ENCODE measurements at places on chromosomes 4 and X.

GRCh38 chr4:127622921-127623796, 9.6 kb upstream of the INTU start:
- no peak for DNase-seq

DNA sequence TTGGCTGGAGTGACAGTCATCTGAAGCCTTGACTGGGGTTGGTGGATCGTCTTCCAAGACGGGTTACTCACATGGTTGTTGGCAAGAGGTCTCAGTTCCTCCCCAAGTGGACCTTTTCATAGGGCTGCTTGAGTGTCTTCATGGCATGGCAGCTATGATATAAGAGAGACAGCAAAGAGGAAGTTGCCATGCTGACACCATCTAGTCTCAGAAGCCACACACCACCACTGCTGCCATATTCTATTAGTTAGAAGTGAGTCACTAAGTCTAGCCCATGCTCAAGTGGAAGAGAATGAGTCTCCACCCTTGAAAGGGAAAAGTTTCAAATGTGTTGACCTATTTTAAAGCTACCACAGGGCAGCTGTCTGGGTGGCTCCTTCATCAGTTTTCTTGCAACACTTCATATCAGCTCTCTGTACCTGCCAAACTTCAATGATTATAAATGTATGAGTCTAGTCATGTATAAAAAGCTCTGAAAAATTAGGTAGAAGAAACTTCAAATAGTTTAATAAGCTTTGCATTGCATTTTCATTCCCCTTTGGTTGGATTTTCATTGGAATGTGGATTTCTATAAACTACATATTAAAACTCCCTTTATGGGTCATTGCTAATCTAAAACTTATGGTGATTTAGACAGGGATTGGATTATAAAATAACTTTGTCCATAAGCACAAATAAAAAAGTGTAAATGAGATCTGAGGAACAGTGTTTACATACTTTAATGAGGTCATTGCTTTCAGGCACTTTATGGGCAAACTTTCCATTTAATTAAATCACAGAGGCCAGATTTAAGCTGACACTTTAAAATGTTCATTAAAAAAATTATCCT, 68.0 kb upstream of the ATXN3L start:
- DNase-seq, result peak; percentile 31

- no peak for DNase-seq
Observed at GRCh38 chr4:99961711-99962110, 11.6 kb upstream of the H2AZ1 start.

- peak; percentile 71 for DNase-seq
Observed at GRCh38 chrX:151082077-151082948, 94.1 kb upstream of the GPR50 start.

- no peak for DNase-seq
Observed at GRCh38 chr4:169927280-169927679, 98.9 kb downstream of the MFAP3L start.

GRCh38 chr4:86496094-86497080, 97.7 kb upstream of the PTPN13 start:
- DNase-seq, result peak; percentile 82

- no peak for DNase-seq
Observed at GRCh38 chrX:16807976-16808542, 21.8 kb downstream of the TXLNG start.

- DNase-seq, result no peak
Observed at GRCh38 chr4:181599134-181599533, 644.1 kb upstream of the TENM3 start.

DNA sequence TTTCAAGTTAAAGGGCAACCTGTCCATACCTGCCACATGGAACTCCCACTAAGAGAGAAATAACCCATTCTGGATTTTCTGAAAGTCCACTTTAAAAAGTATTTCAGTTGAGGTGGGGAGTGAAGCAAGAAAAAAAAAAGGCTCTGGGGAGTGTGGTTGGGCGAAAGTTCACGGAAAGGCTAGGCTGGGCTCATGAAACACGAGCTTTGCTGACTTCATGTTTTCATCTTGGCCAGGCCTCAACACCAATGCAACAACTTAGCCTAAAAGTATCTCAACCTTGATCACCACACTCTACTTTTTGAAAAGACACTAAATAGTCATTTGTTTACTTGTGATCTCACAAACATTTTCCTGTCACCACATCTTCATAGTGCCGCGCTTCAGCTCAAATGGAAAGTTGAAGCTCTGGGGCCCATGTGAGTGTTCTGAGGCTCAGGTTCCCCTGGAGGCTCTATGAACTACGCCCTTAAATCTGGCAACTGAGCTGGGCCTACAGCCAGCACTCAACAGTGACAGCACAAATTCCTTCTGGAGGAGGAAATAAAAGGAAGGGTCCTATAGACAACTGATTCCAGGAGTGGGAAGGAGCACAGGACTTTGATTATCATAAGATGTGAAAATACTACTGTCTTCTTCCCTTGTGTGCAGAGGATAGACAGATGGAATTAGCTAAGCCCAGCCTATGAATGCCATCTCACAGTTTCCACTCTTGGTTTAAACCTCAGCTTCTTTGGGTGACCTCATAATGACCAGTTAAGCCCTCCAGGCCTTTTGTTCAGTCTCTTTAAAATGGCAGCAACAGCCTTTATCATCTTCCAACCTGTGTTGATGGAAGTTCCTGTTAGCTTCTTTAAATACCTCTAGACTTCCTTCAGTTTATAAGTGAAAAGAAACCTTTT, 5.1 kb downstream of the CD40LG start:
- DNase-seq, result no peak

DNA sequence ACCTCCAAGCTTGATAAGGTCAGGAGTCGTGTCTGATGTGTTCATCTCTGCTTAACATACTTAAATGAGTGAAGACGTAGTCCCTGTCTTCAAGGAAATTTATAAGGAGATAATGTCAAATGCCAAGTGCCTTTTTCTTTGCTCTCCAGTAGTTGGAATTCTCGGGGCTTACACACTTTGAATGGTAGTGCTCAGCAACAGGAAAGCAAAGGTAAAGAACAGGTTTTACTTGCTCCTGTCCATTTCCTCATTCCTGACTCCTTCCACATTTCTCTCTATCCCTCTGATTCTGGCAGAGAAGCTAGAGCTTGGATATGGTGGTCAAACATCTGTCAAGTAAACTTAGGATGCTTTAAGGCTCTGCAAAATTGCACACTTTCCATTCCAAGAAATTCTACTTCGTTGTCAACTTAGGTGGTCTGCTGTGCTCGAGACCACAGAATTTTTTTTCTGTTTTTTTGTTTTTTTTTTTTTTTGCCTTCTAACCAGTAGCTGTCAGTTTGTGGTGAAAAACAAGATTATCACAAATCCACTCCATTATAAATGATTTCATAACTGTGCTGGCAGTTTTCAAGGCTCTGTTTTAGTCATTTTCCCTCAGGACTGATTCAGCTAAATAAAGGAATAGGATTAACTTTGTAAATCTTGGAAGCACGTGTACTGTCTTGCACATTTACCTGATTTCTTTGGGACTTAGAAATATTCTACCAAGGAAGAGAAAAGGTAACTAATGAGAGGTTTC, 180.8 kb upstream of the ANXA3 start:
- no peak for DNase-seq

DNA sequence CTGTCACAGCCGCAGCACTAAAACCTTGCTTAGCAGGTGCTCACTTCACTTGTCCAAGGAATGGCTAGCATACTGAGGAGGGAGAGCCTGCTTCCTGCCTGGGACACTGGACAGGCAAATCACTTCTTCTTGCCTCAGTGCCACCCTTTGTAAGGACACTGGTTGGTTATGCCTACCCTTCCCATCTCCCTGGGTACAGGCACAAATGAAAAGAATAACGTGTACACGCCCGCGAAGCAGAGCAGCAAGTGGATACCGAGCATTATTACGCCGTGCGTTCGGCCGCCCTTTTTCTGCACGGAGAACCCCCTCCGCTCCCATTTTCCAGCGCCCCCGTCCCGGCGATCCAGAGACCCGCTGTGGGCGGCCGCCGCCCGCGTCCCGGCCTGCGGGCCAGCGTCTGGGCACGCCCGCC, 338 bp upstream of the KLHL2 start:
- DNase-seq, result no peak

DNA sequence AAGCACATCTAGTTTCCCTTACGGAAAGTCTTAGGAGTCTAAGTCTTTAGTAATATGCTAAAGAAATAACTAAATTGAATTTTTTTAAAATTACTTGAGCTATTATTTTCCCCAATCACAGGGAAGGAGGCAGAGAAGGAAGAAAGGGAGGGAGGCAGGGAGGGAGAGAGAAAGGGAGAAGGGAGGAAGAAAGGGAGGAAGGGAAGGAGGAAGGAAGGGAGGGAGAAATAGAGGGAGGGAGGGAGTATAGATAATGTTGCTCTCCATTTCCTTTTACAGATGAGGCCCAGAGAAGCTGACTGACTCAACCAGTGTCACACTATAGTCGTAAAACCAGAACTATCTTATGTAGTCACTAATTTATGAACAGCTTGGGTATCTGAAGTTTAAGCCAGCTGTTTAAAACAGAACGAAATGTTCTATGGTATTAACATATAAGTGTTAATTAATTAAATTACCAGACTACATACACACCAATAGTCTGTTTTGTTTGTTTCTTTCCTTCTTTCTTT, 14.6 kb downstream of the SH3RF1 start:
- DNase-seq, result no peak

- DNase-seq, result no peak
Observed at GRCh38 chr4:99763635-99764101, 53.0 kb upstream of the DAPP1 start.

GRCh38 chr4:182010876-182011275, 232.3 kb upstream of the TENM3 start:
- no peak for DNase-seq

GRCh38 chr4:28250646-28251045, 1390.0 kb downstream of the STIM2 start:
- DNase-seq, result no peak

DNA sequence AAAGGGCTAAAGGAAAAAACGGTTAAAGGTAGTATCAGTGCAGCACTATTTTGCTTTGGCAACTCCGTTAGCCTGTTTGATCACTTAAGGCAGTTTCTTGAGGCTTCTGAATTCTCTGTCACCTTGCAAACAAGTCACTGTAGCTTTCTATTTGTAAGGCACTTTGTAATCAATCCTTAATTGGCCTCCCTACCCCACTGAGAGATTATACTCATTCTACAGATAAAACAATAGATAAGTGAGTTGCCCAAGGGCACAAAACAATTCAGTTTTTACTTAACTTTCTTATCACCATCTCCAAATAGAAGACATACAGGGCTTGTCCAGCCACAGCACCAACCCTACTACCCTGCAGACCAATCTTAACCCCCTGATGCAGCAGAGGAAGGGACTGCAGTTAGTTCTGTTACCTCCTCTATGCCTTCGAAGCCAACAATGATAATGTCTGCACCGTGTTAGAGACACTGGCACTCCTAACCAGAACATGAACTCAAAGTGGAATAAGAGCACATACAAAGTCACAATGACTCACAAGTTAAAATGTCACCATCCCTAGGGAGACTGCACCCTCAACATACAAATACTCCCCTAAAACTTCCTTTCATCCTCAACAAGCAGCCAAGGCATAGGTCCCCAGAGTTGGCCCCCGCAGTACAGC, 1.7 kb downstream of the TMEM185A start:
- no peak for DNase-seq

- no peak for DNase-seq
Observed at GRCh38 chr4:46804781-46805413, 104.1 kb downstream of the COX7B2 start.
